ENCODE measurements at places on chromosomes 4 and X.

DNA sequence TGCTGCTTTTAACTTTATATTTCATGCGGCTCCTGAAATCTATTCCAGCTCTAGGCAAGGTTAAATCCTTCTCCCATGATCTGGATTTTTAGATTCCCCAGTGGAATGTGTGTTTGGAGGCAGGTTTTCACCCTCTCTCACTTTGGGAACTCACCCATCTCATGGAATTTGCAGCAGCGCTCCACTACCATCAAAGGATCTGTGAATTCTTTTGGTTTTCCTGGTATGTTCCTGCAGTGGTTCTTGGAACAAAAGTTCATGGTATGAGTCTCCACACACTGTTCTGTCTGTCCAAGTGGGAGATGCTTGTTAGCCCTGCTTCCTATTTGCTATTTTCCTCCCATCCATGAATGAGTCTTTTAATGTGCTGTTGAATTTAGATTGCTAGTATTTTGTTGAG lies 14.0 kb downstream of the APOOL start:
- DNase-seq, result no peak

DNA sequence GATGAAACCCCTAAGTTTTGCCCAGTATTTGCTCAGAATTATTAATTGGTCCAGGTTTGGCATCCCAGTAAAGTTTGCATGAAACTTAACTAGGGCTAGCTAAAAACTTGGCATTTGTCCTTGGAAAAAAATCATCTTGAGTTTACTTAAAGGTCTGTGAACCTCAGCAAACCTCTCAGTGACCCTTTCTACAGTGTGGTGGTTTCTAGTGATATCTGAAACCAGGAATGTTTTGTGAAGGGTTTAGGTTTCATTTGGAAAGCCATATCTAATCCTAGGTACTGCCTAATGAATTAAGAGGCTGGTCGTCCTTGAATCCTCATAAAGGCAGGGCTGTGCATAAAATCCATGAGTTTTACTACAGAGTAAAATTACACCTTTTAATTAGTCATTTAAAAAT lies 218.5 kb upstream of the ANKRD50 start:
- no peak for DNase-seq

DNA sequence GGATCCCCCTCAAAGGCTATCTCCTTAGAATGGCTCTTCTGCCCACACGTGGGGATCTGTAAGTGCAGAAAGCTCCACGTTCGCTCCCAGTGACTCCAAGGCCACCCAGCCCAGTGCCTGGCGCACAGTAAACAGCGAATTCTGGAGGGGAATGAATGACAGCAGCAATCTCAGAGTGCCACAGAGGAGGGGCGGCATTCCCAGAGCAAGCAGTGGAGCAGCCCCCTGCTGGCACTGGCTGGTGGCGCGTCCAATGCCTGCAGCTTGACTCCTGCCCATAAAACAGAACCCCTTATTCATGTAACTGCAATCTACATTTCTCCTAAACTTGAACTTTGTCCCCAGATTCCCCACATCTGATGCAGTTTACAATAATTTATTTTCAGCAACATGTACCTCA lies 6.9 kb upstream of the HELT start:
- DNase-seq, result no peak

DNA sequence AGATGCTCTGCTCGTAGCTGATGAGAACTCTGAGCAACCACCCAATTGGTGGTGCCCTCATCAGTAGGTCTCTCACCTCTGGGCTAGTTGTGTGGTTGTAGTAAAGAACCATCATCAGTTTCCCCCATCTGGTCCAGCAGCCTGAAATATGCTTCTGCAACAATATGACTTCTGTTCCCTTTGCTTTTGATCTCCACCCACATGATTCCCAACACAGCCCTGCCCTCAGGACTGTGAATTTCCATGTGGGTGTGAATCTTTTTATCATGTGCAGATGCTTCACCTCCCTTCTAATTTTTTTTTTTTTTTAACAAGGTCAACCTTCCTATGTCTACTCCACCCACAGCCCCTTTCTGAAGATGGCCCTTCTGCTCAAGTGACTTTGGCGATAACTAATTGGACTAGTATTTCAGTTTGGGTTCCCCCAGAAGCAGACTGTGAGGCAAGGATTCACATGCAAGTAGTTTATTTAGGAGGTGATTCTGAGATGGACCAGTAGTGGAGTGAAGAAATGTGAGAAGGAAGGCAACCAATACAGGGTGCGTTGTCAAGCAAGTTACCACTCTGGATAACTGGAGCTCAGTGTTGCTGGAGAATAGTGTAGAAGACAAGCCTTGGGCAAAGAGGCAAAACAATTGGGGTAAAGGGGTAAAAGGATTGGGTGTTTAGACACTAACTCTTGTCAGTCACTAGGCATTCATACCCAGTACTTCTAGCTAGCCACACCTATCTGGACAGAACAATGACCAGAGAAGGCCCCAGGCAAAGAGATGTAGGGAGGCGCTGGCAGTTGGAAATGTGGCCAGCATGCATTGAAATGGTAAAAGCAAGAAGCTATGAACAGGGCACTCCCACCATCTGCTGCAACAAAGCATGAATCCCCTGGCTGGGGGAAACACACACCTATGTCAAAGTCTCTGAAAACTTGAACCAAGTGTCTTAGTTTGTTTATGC lies 466.2 kb downstream of the BCOR start:
- no peak for DNase-seq
